A549 treated with dexamethasone at 1 μM for 4 hours (cell line): ENCODE measurements at places on chromosomes 16 and 17. TPM values are rescaled to one million over a fixed set of nuclear protein-coding genes. Genes with fewer than 3 reads are reported as not detected.

Gene CSH2
- not detected in 5 replicates for total RNA-seq

Gene DOC2A
- 1.5 to 2.4 TPM (median 1.9 TPM) in 5 replicates for total RNA-seq

Gene TEDC2
- 13.0 to 19.3 TPM (median 17.4 TPM) in 5 replicates for total RNA-seq

Gene NFATC2IP
- total RNA-seq: 16.5 to 27.4 TPM (median 22.5 TPM) in 5 replicates

Gene MARVELD3
- 0.22 to 0.42 TPM (median 0.38 TPM) in 5 replicates for total RNA-seq

Gene CSF3
- 0.96 to 1.8 TPM (median 1.5 TPM) in 5 replicates for total RNA-seq

Gene PRR29
- total RNA-seq: 0.31 to 1.2 TPM (median 0.54 TPM) in 5 replicates

Gene UBE2Z
- 117 to 131 TPM (median 125 TPM) in 5 replicates for total RNA-seq

Gene CHP2
- 0.05 TPM in 1 of 5 replicates, not detected in the others for total RNA-seq

Gene SOX9
- 9.9 to 15.4 TPM (median 13.8 TPM) in 5 replicates for total RNA-seq

Gene DUXB
- total RNA-seq: 0.08 to 0.16 TPM in 2 of 5 replicates, not detected in the others

Gene PLCD3
- 124 to 185 TPM (median 158 TPM) in 5 replicates for total RNA-seq

Gene KRT32
- 0.05 to 0.07 TPM (median 0.06 TPM) in 3 of 5 replicates, not detected in the others for total RNA-seq

Gene KRT16
- 0.83 to 1.5 TPM (median 1.4 TPM) in 5 replicates for total RNA-seq

Gene TANC2
- total RNA-seq: 31.1 to 70.1 TPM (median 59.2 TPM) in 5 replicates

Gene RHBDF1
- total RNA-seq: 17.7 to 29.7 TPM (median 26.5 TPM) in 5 replicates

Gene GAST
- 0.22 to 0.50 TPM in 2 of 5 replicates, not detected in the others for total RNA-seq

Gene SLC16A11
- total RNA-seq: 0.15 TPM in 1 of 5 replicates, not detected in the others

Gene ICAM2
- total RNA-seq: 0.11 TPM in 1 of 5 replicates, not detected in the others

Gene NAGS
- 1.1 to 1.8 TPM (median 1.3 TPM) in 5 replicates for total RNA-seq

Gene MRM3
- 38.6 to 44.4 TPM (median 41.3 TPM) in 5 replicates for total RNA-seq

Gene KRTAP3-2
- total RNA-seq: 0.16 to 0.41 TPM (median 0.28 TPM) in 4 of 5 replicates, not detected in the other

Gene KRT15
- total RNA-seq: 2.3 to 4.1 TPM (median 2.9 TPM) in 5 replicates

Gene DNASE1
- total RNA-seq: 1.6 to 4.2 TPM (median 3.9 TPM) in 5 replicates

Gene RNF40
- total RNA-seq: 67.2 to 89.4 TPM (median 83.7 TPM) in 5 replicates

Gene KCNJ2
- total RNA-seq: 0.03 to 0.11 TPM (median 0.06 TPM) in 5 replicates

Gene PNPO
- total RNA-seq: 20.2 to 29.4 TPM (median 28.0 TPM) in 5 replicates

Gene FBXL16
- total RNA-seq: 8.5 to 16.2 TPM (median 15.7 TPM) in 5 replicates

Gene ZACN
- total RNA-seq: 0.08 to 0.39 TPM (median 0.20 TPM) in 5 replicates
